ENCODE measurements at places on chromosomes 7 and 10.

DNA sequence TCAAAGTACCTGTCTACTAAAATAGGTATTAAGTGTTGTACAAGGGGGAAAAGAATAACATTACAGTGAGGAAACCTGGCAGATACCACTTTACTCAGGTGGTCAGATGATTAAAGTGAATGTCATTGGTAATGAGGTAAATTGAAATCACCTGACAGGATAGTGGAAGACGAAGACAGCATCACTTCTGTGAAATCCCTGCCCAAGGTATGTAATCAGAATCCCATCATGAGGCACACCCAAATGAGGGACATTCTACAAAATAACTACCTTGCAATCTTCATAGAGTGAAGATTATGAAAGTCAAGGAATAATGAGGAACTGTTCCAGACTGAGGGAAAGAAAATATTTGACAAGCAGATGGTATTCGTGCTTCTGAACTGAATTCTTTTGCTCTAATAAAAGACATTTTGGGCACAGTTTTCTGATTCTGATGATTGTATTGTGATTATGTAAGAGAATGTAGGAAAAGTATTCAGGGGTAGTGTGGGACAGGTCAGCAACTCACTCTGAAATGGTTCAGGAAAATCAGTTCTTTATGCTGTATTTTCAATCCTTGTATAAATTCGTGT, 33.3 kb upstream of the ARMS2 start:
- no peak for DNase-seq

GRCh38 chr10:86440874-86441843, 74.6 kb upstream of the GRID1 start:
- DNase-seq: no peak

- no peak for DNase-seq
Observed at GRCh38 chr7:105664816-105665525, 83.7 kb upstream of the EFCAB10 start.

DNA sequence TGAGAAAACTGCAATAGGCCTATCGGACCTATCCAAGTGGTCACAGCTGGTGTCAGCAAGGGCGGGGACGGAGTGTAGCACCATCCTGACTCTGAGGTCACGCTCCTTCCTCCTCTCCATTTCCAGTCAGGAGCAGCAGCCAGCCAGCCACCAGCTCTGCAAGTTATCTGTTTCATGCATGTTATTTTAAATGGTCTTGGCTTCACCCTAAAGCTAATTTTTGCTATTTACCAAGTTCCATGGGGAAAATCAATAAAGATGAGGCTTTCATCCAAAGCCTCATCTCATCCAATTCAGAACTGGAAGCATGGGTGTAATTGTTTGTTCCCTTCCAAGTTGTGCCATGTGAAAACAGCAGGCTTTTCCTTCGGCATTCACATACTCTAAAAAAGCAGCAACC, 49.3 kb downstream of the ICA1 start:
- DNase-seq: no peak

DNA sequence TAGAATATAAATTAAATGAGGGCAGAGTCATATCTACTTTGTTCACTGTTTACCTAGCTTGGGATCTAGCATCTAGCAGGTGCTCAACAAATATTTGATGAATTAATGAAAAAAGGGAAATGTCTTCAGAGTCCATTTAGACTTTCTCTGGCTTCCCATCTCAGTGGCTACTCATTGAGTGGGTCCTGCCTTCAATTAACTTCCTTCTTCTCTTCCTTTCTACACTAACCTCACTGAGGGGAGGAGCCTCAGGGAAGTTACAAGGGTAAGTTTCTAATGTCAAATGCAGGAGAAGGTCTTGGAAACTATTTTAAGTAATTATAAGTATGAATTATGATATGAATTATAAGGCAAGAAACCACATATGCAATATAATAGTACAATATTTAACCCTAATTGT, 28.2 kb upstream of the MPP7 start:
- no peak for DNase-seq

All from AML-193 (cell line).